ENCODE measurements at places on chromosomes 7 and 10.

- no peak for DNase-seq
Observed at GRCh38 chr7:132414857-132415256, 161.4 kb downstream of the PLXNA4 start.

- DNase-seq = no peak
Observed at GRCh38 chr10:102106998-102107397, 13.2 kb downstream of the LDB1 start.

DNA sequence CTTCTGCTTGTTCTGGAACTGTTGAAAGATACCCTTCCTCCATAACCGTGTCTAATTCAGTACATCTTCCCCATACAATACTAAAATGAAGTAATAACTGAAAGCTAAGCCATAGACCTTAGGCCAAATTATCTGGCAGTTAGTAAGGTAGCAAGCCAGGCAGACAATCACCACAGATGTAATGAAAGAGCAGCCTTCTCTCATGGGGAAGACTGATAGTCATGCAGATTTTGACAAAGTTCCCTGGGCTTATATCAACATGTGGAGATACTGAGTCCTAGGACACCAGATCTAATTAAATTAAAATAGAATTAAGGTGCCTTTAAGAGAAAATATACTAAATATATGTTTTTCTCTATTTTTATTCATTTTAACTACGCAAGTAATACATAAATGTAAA lies 61.5 kb downstream of the PON1 start:
- no peak for DNase-seq

- DNase-seq = peak; percentile 36
Observed at GRCh38 chr7:93861325-93861949, 29.1 kb downstream of the TFPI2 start.

GRCh38 chr7:141884539-141885225 lies 31.5 kb upstream of the OR9A4 start:
- DNase-seq = no peak

DNA sequence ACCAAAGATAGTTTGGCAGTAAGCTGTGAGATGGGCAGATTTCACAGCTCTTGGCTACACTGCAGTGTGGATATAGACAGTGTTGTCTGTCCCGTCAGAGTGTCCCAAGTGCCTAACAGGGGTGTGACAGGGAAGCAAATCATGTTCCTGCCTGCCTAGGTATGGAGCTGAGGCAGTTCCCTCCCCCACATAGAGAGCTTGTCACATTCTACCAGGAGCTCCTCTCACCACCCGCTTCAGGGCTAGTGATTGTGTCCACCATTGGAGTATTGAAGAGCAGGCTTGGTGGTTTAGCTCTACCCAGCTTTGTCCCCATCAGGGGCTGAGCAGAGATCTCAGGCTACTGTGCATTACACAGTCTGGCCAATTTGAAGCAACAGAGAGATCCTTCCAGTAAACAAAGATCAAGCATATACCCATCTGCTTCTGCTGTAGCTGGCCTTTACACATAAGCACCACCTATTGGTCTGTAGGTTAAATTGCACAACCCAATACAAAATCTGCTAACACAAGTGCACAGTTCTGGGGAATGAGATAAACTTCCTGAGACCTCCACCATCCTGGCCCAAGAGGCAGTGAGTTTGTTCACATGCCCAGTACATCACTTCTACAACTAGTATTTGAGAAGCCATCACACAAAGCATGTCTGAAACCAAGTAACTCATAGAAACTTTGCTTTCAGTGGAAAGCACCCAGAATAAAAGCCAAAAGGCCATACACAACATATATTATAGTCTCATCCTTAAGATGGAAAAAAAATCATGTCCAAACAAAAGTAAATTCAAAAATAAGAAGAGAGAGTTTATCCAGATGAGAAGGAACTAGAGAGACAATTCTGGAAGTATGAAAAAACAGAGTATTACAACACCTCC lies 67.3 kb downstream of the GLCCI1 start:
- peak; percentile 27 for DNase-seq
